ENCODE measurements at places on chromosomes 6 and 20.

- no peak for DNase-seq
Measured at GRCh38 chr6:154280521-154280920, 76.1 kb downstream of the IPCEF1 start.

DNA sequence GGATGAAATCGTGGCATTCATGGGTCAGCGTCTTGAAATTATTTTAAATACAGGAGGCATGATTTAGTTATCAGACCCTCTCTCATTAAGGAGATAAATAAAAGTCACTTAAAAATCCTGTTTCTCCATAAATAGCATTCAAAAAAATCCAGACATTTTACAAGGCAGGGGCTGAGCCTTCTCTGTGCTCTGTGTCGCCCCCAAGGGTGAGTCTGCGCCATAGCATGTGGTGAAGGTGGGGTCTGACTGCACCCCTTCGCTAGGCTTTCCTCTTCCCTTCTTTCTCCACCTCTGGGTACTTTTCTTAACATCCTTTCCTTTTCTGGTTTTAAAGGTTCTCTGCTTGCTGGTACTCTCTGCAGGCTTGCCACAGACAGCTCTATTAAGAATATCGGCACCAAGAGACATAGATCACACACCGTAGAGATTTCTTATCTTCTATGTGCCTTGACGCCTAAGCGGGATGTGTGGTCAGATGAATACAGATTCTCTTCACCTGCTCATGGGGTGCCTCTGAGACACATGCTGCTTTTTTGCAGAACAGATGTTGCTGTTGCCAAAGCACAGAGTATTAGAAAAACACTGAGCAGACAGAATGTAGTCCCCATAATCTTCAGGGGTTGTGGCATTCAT lies 20.1 kb upstream of the FAM209A start:
- no peak for DNase-seq

DNA sequence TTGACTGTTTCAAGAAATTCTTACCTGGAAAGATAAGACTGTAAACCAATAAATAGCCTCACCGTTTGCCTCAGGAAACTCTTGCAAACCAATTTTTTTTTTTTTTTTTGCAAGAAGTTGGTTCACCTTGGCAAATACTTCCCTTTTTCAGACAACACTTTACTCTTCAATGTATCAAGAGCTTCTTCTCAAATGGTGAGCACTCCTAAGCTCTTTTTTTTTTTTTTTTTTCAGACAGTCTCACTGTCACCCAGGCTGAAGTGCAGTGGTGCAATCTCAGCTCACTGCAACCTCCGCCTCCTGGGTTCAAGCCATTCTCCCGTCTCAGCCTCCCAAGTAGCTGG lies 22.7 kb upstream of the SNTA1 start:
- DNase-seq, result no peak

- DNase-seq, result no peak
Measured at GRCh38 chr6:22083119-22083518, 213.7 kb downstream of the PRL start.

DNA sequence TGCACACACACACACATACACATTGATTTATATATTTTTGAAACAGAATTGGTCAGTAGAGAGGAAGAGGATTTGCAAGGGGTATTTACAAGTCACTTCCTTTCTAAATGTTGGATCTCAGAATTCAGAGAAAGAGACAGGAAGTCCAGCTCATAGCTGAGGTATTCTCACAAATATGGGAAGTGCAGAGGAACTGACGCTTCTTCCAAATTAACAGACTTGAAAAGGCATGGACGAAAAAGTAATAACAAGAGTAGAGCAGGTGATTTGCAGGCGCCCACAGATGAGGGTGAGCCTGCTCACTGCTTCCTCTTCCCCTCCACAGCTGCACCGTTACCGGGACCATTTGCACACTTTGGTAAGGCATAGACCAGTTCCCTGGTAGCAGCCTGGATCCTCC lies 246.4 kb downstream of the PHACTR1 start:
- no peak for DNase-seq

- DNase-seq, result no peak
Measured at GRCh38 chr20:54619682-54620081, 144.3 kb downstream of the DOK5 start.

GRCh38 chr6:137365707-137366437 lies 128.3 kb downstream of the OLIG3 start:
- DNase-seq, result no peak

- DNase-seq, result no peak
Measured at GRCh38 chr20:3794701-3795420, 1.2 kb upstream of the CDC25B start.

DNA sequence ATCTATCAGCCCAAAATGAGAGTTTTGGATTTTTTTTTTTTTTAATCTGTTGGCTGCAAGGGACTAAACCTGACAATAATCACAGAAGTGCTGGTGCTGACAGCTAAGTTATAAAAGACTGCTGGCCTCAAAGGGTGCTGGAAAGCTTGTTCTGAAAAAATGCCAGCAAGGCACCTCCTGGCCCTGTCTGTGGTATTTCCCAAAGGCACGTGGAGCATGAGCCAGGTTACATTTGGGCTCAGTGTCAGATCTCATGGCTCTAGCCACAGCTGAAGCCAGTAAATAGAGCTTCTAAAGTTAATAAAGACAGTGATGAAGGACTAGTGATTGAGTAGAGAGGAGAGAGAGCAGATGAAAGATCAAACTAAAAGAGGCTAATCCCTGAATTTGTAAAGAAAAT lies 178.9 kb downstream of the FUT9 start:
- DNase-seq, result no peak

DNA sequence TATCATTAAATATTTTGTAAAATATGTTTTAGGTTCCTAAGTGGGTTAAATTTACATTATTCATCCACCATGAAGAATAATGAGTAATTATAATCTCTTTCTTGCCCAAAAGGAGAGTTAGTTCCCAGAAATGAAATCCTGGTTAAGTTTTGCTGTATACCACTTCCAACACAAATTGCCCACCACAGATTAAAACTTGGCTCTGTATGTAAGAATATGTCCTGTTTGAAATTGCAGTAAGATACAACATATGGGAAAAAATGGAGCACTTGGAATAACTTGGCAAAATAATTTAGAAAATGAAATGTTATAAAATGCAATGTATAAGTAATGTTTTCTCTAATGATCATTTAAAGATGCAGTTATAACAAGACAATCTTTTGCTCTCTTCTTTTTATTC lies 64.3 kb upstream of the GJE1 start:
- no peak for DNase-seq

DNA sequence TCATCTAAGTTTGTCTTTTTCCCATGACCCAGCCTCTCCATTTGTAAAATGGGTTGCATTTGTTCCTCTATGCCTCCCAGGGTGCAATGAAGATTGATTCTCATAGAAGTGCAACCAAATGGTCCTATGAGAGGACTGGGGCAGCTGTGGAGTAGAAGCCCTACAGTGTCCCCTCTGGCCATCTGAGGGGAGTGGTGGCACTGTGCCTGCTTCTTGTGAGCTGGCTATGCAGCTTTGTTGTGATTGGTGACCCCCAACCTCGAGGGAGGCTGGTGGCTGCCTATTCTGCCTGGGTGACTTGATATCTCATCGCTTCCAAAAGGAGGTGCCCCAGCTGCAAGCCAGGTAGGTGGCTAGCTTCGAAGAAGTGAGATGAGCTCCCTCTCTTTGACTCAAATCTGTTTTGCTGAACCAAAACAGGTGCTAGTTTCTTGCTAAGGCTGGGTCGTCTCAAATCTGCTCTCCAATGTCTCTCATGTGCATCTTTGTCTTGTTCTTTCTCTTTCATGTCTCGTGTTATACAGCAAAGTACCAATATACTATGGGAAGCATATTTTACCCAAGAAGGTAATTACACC lies 33.9 kb downstream of the TXLNB start:
- DNase-seq, result no peak

DNA sequence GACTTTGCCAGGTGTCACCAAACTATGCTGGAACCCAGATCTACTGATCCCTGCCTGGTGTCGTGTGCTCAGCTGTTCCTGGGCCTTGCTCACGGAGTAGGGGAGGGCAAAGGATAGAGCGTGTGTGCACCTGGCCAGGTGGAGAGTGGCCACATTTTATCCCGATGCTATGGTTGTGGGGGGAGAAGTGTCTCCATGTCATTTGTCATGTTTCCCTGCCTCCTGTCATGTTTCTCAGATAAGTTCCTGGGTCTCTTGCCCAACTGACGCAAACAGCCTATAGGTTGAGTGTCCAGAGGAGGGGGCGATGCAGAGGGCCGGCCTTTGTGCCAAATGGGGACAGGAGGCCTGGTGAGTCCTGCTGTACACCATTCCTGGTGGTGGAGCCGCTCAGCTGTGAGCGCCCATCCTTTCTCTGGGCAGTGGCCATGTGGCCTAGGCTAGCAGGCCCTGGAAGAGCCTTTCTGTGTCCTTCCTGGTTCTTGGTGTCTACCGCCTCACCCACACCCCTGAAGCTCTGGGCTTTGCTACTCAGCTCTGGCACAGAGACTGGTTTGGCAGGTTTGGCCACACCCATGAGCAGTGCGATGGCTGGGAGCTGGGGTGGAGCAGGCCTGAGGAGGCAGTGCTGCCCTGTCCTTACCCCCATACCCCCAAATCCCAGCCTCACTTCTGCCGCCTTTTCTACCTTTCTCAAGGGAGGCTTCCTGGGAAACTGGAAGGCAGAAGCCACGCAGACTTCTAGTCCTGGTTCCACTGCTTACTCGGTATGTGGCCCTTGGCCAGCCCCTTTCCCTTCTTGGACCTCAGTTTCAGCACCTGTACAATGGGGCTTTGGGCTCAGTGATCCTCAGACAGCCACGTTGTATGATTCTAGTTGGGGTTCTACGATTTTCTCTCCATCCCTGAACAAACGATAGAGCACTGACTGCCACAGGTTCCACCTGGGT lies 32.3 kb upstream of the EPB41L1 start:
- peak; percentile 71 for DNase-seq

GRCh38 chr6:24273096-24273870 lies 84.6 kb downstream of the DCDC2 start:
- no peak for DNase-seq

DNA sequence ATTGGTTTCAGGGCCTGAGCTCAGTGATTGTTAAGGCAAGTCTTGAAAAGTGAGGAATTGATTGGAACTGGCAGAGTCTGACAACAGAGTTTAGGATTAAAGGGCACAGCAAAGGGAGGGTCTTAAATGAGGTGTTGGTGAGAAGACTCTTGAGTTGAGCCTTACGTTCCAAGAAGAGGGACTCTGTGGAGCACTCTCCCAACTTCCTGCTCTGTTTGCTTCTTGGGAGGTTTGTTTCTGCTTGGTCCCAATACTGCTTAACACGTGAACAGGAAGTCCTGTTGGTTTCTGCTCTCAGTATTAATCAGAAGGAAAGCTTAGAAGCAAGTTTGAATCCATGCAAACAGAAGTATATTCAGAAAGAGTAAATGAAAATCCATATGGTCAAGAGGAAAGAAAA lies 15.6 kb upstream of the SYNDIG1 start:
- no peak for DNase-seq

GRCh38 chr20:56342783-56343182 lies 16.0 kb upstream of the FAM210B start:
- no peak for DNase-seq

DNA sequence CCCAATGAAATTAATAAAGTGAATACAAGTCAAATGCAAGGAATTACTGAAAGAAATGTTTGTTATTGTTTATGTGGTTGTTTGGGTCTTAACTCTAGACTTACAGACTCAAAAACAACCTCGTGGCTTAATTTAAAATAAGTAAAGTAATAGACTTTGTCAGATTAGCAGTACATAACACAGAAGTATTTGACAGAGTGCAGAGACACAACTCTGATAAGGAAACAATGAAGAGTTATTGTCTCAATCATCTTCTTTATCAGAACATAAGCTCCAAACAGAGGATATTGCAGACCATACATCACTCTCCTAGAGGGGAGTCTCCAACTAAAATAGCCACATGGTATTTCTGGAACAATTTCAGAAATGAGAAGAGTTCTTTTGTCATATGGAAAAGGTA lies 487.7 kb upstream of the HS3ST5 start:
- no peak for DNase-seq

DNA sequence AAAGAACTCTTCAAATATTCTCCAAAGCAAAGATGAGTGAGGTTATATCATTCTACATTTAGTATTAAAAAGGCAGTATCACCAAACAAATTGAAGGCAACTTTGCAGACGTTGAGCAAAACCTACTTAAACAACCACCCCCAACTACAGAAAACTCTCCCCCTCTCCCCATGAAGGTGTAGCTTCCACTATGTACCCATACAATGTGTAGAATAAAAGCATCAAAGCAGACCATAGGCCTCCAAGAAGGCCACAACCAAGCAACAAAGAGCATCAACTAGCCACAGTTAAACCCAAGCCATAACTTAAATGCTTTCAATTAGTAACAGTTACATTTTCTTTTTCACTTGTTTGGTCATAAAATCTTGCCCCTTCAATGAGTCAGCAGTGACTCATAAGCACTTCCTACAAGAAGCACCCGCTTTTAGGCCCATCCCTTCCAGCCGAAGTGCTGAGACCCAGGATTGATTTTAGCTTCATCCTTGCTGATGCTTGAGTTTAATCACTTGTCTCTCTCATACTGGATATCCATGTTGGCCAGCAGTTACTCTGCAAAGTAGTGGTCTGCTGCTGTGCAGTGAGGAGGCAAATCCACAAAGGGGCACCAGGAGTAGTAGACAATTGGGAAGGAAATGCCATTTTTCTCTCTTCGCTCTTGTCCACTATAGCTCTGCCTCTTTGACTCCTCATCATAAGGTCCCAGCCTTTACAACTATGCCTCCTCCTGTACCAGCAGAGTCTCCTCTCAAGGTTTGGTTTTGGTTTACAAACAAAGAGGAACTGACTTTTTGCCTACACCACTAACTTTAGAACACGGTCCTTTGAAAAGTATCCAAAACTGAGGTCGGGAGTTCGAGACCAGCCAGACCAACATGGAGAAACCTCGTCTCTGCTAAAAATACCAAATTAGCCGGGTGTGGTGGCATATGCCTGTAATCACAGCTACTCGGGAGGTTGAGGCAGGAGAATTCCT lies 8.4 kb upstream of the NUP153 start:
- no peak for DNase-seq

GRCh38 chr6:137798261-137798660 lies 68.8 kb upstream of the TNFAIP3 start:
- DNase-seq, result no peak

- no peak for DNase-seq
Measured at GRCh38 chr6:2935566-2936291, 32.6 kb upstream of the SERPINB9 start.

GRCh38 chr6:268394-268935 lies 23.8 kb upstream of the DUSP22 start:
- DNase-seq, result no peak

- DNase-seq, result peak; percentile 60
Measured at GRCh38 chr6:125922322-125922860, 34.2 kb upstream of the HINT3 start.

GRCh38 chr6:105553171-105553570 lies 150.3 kb upstream of the PREP start:
- DNase-seq, result peak; percentile 70

- DNase-seq, result no peak
Measured at GRCh38 chr20:5000263-5001173, 792 bp downstream of the SLC23A2 start.

Measured in DMS153 (cell line).